ENCODE measurements at places on chromosomes 11 and 22.

DNA sequence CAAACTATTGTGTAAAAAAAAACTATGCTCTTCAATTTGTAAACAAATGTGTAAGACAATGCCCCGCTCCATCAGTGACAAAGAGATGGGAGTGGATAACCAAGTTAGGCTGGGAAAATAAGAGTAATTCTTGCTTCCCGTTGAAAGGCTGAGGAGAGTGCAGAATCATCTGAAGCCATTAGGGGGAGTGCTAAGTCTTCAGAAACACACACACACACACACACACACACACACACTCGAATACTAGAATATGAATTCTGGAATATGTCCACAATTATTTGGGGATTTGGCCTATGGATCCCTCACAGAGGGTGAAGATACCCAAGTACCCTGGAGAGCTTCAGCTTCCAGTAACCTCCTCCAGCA lies 27.8 kb upstream of the ROBO3 start:
- DNase-seq = no peak

DNA sequence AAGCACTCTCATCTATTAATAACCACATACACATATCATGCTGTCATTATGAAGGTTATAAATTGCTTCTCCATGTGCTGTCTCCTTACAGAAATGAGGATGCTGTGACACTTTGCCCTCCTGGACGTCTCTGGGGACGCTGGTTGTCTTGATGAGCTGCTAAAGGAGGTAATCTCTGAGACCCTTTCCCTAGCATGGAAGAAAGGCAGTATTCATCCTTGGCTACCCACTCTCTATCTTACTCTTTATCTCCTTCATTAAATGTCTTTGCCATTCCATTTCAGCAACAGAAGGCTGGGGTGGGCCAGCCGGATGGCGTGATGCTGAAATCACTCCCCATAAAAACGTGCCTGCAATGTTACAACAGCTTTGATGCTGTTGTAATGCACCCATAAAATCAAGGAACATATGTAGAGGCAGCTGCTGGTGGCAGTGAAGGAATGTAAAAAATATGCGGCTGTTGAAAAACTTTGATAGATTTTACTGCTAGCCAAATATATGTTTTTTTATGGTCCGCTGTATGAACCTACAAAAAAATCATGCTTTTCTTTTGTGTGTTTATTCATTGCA lies 715.1 kb upstream of the API5 start:
- no peak for DNase-seq

- DNase-seq = no peak
Measured at GRCh38 chr11:122344215-122344614, 228.2 kb upstream of the BLID start.

GRCh38 chr11:64196626-64197025 lies 9.9 kb upstream of the FERMT3 start:
- no peak for DNase-seq

GRCh38 chr11:103384652-103385051 lies 275.4 kb downstream of the DYNC2H1 start:
- DNase-seq = no peak

Data from central memory CD8-positive, alpha-beta T cell (primary cell).